ENCODE measurements at places on chromosomes 1 and 21.
A peak's percentile ranks its signal among the peaks of the same experiment; 100 is the strongest.

DNA sequence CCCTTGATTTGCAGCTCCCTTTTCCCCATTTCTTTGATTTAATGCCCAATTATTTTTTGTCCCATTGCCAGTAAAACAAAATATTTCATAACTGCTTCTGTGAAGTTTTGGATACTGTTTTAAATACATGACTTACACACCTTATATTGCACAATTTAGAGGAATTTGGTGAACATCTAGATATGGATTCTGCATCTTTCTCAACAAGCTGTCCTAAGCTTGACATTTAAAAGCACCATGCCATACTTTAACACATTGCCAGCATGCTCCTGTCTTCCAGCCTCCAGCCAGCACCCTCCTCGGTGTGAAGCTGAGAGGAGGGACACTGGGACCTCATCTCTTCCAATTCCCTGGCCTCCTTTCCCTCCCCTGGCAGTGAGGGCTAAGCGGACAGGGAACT is 167.6 kb downstream of the SEC16B start:
- DNase-seq, result no peak

GRCh38 chr1:107430540-107431228 is 289.8 kb downstream of the NTNG1 start:
- DNase-seq, result peak; percentile 20

DNA sequence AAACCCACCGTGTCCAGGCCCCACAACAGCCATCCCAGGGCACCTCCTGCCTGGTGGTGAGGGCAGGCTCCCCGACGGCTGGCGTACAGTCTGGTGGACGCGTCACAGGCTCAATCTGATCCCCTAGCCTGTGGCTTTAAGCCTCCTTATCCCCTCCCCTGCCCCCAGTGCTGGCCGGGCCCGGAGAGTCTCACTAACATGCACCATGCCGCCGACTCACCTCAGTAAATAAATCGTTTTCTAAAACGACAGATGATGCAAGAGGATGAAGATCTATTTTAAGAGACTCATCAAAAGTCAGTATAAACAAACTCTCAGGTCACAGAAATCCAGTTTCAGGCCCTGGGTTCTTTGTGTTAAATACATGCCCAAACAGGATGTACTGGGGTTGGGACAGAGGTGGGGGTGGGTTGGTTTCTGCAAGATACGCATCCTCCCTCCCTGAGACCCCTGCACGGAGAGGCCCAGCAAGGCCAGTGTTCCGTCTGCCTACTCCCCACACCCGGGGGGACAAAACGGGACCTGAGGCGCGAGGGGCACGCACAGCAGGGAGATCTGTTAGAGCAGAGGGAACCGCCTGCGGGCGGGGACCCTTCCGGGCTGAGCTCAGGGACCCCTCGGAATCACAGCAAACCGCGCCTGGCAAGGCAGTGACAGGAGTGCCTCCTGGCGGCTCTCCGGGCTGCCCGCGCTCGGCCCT is 3.1 kb downstream of the PANK4 start:
- DNase-seq, result no peak

DNA sequence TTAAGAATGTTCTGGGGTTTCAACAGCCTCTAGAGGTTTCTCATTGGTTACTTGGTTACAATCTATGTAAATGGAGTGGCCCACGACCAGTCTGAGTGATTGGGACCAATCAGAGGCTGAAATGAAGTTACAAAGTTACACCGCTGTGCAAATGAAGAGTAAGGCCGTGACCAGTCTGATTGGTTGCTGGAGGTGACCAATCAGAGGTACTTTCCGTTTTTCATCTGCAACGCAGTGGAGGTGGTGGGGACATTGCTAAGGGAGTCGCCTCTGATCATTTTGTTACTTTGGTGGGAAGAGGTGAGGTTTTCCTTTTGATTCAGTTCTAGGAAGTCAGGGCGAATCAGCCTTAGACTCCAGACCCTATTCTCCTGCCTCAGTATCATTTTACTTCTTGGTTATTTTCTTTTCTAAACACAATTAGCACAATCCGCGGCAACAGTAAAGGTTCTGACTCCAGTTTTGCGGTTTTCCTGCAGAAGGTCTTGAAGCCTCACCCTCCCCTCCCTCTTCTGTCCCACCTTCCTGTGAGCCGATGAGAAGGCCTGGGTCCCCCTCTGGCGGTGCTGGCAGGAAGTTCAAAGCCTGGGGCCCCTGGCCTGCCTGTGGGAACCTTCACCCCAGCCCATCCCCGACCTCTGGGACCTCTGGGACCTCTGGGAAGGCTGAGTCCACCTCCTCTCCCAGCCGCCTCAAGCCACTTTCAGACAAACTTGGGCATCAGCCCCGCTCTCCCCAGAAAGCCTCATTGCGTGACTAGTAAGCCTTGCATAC is 38.7 kb upstream of the TTC34 start:
- DNase-seq, result peak; percentile 66

DNA sequence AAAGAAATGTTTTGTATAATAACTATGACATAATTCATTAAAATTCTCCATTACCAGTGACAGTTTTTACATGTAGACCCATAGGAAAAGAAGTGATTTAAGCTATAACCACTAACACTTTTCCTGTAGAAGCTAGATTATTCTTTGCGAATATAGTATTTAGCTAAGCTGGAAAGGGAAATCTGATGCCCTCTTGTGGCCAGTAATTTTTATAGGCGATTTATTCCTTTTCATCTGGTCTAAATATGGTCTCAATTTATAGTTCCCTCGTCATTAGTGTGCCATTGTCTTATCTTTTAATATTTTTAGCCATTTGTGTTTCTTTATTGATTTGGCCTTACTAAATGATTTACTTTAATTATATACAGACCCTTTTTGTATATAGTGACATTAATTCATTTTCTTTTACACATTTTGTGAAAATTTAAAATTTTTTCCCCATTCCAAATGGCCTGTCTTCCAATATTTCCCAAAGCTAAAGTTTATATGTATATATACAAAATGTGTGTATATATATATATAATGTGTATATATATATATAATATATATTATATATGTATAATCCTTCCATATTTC is 26.7 kb downstream of the BTG3 start:
- DNase-seq, result no peak

GRCh38 chr1:86067626-86068025 is 88.9 kb downstream of the COL24A1 start:
- DNase-seq, result no peak

DNA sequence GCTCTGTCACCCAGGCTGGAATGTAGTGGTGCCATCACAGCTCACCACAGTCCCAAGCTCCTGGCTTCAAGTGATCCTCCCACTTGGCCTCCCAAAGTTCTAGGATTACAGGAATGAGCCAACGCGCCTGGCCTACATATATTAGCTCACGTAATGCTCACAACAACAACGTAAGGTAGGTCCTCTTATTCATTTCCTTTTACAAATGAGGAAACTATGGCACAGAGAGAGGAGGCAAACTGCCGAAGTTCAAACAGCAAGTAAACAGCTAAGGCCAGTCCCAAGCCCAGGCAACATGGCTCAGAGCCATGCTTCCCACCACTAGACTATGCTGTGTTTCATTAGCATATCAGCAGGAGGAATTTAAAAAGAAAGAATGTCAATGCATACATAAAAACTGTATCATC is 284.4 kb downstream of the VAV3 start:
- DNase-seq, result no peak

- no peak for DNase-seq
These were observed 4.9 kb downstream of the NIPAL3 start for GRCh38 chr1:24420547-24420946.

DNA sequence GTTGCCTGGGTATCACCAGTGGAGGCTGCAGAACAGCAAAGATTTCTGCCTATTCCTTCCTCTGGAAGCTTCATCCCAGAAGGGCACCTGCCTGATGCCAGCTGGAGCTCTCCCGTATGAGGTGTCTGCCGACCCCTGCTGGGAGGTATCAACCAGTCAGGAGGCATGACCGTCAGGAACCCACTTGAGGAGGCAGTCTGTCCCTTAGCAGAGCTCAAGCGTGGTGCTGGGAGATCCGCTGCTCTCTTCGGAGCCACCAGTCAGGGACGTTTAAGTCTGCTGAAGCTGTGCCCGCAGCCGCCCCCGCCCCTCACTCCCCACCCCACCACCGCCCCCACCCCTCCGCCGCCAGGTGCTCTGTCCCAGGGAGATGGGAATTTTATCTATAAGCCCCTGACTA is 23.1 kb upstream of the HFM1 start:
- no peak for DNase-seq

GRCh38 chr1:226738995-226739695 is at the start of gene ITPKB:
Gene ITPKB, minus strand, starts transcription at chr1:226739282. Its CDS starts 1,824 bp downstream, at chr1:226737458.
- DNase-seq, result peak; percentile 70

DNA sequence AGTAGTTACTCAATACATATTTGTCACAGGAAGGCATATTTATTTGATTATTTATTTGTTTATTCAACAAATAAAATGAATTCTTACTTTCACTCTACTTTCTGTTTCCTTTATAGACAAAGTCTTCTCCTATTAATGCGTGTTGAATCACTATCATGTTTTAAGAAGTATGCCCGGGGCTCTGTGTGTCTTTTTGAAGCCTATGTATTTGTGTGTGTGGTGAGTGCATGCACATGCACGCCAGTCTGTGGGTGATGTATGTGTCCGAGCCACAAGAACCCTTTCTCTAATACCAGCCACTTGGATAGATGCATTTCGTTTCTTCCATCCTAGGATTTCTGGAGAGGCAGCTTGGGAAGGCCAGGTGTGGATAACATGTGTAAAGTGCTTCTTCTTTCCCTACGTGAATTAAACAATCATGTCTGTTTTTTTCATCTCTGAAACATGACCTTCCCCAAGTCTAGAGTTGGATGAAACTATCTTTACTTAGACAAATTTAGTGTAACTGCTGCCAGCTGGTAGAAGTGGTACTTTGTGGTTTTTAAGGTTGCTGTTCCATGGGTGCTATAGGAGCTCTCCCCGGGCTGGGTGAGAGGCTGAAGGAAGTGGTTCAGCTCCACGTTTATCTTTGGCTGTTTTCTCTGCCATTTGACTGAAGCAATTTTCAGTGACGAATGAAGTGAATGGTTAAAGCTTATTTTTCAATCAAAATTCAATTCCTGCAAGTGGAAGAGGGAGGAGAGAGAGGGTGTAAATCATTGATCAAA is 46.8 kb upstream of the PPM1J start:
- no peak for DNase-seq

- peak; percentile 24 for DNase-seq
These were observed 9.7 kb upstream of the UMODL1 start for GRCh38 chr21:42061195-42061985.
